ENCODE measurements at places on chromosomes 5 and 9. TPM values are rescaled to one million over a fixed set of nuclear protein-coding genes. Genes with fewer than 3 reads are reported as not detected.

Gene CEL
- total RNA-seq: under 0.01 TPM

Gene GBA2
- 133 TPM for total RNA-seq

Gene NSD1
- total RNA-seq: 44.1 TPM

Gene COL15A1
- 1.6 TPM for total RNA-seq

Gene TICAM2
- 1.4 TPM for total RNA-seq

Gene ERCC8
- 18.0 TPM for total RNA-seq

Gene RNF183
- not detected for total RNA-seq

Gene QRFP
- total RNA-seq: not detected

All from vein endothelial cell (primary cell).